ENCODE measurements at places on chromosomes 3 and 15. TPM values are rescaled to one million over a fixed set of nuclear protein-coding genes. Genes with fewer than 3 reads are reported as not detected.

Gene GOLIM4
- total RNA-seq, result 23.9 TPM

Gene AMOTL2
- 76.9 TPM for total RNA-seq

GRCh38 chr3:108412121-108412750 lies 98.2 kb downstream of the MYH15 start:
- no peak for DNase-seq

DNA sequence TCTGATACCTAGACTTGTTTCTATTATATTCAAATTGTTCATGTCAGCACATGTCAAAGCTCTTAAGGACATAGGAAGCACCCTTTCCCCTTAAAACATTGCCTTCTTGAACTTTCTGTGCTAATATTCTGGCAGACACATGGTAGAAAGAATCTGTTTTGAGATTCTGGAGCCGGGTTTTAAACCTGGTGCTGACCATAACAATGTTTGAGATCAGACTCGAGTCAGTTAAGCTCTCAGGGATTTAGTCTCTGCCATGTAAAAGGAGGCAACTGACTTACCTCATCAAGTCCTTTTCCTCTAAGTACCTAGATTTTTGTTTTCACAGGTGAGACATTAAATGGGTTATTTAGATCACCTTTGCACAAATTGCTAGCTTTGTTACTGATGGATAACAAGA lies 38.9 kb downstream of the RBMS3 start:
- no peak for DNase-seq

DNA sequence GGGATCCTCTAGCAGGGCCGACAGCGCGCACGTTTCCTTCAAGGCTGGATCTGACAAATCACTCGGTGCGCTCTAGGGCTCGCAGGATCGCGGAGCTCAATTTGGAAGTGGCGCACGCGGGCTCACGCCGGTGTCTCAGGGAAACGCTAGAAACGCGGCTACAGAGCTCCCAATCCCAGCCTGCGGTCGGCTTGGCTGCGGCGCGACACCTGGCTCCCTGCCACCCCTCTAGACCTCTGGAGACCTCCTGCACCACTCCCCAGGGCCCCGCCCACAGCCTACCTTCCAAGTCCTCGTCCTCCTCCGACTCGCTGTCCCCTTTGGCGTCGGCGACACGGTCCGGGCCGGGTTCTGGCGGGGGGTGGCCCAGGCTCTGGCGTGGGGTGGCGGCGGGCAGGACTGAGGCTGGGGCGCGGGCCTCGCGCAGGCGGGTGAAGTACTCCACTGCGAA lies 596 bp downstream of the PRKAR2A start:
- peak; percentile 75 for DNase-seq

Gene APOD
- not detected for total RNA-seq

- no peak for DNase-seq
These were observed 178.0 kb downstream of the PCCB start for GRCh38 chr3:136428167-136428566.

DNA sequence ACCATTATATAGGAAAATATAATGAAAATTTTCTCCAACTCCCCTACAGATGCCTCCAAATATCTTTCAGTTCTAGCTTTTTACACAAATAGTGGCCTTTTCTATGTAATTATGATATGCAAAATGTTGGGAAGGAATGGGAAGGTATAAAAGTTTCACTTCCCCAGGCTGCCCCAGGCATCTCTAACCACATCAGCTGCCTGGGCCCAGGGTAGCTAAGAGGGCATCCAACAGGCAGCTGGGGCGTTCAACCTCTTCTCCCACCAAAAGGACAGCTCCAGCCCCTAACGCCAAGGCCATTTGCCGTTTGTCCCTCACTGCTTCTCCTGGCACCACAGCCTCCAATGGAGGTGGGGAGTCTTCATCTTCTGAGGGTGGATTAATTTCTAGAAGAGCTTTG lies 188.1 kb upstream of the TSC22D2 start:
- DNase-seq, result no peak

Gene C3orf85
- total RNA-seq, result not detected

Gene FGF7
- 0.11 TPM for total RNA-seq

Gene GATM
- total RNA-seq, result 10.1 TPM

Gene FRMD5
- total RNA-seq, result 14.1 TPM

DNA sequence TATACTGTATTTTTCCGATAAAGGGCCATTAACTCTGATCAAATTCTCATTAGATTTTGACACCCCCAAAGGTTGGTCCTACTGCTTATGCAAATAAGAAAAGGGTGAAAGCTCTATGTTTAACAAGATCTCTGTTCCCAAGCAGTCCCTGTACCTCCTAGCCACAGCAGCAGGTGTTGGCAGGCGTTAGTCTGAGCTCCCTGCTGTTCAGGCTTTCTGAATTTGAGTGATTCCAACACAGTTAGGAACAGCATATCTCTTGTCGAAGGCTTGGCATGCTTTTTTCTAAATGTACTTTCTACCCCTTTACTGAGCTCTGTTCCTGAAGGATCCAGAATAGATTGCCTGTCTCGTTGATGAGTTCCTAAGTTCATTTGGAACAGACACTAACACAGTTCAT lies 42.3 kb downstream of the MITF start:
- DNase-seq, result no peak

- no peak for DNase-seq
These were observed 81.5 kb upstream of the LRTM1 start for GRCh38 chr3:55009372-55009771.

Gene GOLGA8T
- total RNA-seq, result 1.0 TPM

- no peak for DNase-seq
These were observed 43.6 kb downstream of the RASA2 start for GRCh38 chr3:141530415-141530768.

Gene SUMF1
- 10.2 TPM for total RNA-seq

Gene SPINK8
- not detected for total RNA-seq
